ENCODE measurements at places on chromosomes 5 and 9.

DNA sequence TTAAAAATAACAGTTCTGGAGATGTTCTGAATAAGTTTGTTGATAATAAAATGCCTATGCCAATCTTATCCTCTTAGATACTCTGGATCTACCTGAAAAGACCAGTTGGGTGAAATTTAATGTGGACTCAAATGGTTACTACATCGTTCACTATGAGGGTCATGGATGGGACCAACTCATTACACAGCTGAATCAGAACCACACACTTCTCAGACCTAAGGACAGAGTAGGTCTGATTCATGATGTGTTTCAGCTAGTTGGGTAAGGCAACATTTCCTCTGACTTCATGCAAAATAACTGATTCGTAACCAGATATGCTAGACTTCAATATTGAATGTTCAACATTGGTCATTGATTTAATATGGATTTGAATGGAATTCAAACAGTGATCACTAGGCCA is 27.0 kb downstream of the ERAP2 start:
- no peak for DNase-seq

DNA sequence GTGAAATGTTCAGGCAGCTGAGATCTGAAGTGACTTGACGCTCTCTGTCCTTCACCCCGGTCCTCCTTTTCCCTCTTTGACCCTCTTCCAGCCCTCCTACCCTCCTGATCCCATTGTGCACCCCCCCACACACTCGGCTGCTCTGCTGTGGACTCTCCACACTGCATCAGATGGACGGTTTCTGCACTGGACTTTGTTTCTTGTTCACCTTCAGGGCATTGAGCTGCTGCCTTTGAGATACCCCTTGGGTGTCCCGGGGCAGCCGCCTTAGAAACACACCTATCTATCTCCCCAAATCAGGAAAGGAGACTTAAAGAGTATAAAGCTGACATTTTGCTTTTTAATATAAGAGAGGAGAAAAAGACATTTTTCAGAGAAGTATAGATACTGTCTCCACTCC is 27.5 kb downstream of the AMBP start:
- DNase-seq = no peak

DNA sequence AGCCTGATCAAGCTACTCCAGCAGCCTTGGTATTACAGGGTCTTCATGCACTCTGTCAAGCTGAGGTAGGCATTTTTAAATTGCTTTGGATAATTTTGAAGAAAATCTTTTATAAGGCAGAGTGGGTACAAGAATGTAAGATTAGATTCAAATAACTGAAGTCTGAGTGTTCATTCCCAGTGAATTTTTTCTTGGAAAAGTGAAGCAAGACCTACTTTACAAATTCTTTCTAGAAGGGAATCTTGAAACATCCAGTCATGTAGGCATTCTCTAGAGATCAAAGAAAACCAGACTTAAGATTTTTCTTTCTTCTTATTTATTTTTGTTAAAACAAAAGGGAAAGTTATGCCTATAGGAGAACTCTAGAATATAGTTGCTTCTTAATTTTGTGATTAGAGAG is 139.0 kb downstream of the FOCAD start:
- no peak for DNase-seq

DNA sequence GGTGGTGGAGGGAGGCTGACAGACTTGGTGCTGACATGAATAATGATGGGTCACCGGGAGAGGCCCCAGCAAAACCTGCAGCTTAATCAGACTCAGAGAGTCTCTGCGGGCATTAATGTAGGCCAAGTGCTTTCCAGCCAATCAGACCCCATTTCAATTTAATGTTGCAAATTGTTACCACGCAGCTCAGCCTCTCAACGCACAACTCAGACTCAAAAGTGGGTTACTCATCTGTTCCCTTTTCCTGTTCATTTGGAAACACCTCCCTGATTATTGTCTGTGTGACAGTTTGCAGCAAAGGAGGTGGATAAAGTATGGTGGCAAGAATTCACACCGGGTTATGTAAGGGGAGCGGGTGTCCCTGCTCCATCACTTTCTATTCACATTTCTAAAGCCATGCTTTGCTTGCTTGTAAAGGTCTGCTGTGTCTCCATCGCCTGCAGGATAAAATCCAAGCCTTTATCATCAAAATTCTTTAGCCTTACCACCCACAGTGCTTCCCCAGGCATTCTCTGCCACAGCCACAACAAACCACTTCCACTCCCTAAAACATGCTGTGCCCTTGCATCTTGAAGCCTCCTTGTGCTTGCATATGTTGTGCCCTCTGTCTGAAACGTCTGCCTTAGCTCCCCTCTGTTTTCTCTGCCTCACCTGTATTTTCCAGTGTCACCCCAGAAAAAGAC is 156.5 kb downstream of the ASTN2 start:
- no peak for DNase-seq

GRCh38 chr5:19770396-19770795 is 217.6 kb downstream of the CDH18 start:
- no peak for DNase-seq

GRCh38 chr5:50964746-50965653 is 298.6 kb downstream of the PARP8 start:
- DNase-seq = no peak

DNA sequence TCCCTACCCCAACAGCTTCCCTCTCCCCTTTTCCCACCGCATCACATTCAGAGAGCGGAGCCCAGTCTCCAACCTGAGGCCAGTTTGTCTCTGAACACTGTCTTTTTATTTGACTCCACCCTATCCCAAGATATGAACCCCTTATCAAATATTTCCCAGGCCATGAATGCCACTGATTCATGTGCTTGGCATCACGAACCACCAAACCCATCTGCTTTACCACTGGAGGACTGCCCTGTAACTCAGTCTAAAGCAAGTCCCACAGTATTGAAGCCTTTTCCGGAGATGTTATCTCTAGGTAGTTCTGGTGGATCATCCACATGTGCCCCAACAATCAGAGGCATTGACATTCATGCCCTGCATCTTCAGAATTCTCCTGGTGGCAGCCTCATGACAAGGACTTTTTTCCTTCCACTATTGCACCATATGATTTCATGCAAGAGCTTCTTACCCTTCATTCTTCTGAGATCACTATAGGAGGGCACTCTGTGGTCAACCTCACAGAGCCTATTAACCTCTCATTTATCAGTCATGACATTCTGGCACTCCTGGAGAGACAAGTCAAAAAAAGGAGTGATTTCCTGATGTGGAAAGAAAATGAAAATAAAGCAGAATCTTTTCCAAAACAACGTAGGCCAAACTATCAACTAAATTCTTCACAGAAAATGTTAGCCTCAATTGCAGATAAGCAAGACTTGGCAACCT is 12.3 kb upstream of the SPATA31D4 start:
- DNase-seq = no peak

GRCh38 chr5:135966165-135966564 is 11.4 kb upstream of the LECT2 start:
- DNase-seq = no peak
